Activated T-helper 1 cell treated with anti-CD3 and anti-CD28 coated beads, Interleukin-2, amount 50 U/mL, for 16 hours (primary cell): ENCODE measurements at places on chromosomes 1 and 21.

DNA sequence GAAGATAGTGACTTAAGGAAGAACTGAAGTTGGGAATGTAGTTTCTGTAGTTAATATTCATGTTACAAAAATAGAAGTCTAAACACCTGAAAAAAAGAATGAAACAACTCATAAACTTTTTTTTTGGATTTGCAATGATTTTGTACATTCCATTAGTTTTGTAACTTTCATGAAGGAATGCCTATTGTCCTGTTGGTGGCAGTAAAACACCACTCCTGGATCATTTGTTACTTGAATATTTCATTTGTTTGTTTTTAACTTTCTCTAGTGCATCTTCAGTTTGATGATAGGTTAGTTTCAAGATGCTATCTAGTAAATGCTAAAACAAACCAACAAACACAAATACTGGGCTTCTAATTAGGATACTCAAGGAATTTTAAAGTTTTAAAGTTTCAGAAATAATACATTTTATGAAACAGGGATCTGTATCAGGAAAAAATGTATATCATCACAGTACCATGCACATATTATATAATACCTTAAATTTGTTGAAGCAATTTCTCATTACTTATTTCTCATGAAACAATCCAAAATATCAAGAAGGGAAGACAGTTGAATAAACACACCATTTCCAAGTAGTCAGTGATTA is 229.7 kb upstream of the CACYBP start:
- no peak for DNase-seq

DNA sequence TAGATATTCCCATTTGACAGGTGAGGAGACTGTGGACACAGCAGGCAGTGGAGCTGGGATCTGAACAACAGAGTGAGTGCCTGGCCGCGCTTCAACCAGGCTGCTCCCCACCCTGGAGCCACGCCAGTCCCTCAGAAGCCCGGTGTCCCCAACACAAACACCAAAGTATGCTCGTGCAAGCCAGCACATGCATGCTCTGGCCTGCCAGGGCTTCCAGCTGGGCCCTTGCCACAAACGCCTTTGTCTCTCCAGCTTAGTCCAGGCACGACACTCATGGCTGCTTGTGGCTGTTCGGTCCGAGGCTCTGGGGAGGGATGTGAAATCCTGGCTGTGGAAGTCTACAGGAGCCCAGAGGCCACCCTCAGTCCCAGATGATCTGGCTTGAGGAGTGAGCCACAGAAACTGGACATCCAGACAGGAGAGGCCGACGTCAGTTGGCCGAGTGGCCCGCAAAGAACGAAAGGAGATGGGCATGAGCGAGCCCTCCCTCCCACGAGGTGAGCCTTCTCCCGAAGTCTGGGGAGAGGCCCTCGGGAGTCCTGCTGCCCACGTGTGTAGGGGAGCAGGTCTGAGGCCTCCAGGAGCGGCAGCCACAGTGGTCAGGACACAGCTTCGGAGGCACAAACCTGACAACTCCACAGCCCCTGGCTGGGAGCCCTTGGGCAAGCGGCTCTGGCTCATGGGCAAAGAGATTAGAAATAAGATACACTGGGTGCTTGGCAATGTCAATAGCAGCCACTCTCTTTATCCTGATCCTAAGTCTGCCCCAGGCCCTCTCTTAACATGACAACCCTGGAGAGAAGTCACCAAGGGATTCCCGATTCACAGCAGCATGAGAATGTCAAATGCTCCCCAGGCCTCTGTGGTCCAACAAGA is 117.1 kb upstream of the IFFO2 start:
- no peak for DNase-seq

GRCh38 chr21:30320215-30320614 is at the start of gene KRTAP26-1:
Gene KRTAP26-1 (minus strand): TSS chr21:30320315. CDS start chr21:30320035, 280 bp downstream.
- DNase-seq = no peak

DNA sequence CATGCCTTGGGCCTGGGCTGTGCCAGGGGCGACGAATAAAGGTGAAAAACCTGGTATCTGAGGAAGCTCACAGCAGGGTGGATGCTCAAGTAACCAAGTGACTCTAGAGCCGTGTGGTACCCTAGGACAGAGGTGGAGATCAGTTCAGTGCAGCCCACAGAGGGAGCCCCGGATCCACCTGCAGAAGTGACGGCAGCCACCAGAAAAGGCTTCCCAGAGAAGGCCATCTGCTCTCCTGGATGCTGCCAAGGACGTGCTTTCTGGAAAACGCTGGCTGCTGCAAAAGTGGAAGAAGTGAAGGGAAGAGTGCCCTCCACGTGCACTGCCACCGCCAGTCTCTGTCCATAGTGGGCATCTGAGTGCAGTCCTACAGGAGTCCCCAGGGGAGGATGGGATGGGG is 27.7 kb downstream of the TMCO4 start:
- no peak for DNase-seq

DNA sequence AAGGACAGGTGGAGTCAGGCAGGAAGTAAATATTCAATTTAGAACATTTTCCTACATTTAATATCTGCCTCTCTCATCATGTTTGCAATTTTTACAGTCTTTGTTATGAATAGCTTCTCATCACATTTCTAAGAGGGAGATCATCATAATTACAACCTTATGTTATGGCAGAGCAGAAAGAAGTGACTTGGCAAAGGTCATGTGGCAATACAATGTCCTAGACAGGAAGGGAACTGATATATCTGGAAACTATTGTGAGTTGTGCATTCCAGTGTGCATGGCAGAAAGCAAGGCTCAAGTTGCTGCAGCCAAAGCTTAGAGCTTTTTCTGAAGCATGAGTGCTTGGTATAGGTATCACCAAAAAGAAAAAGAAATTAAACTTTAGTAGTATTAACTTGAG is 43.8 kb upstream of the PRRX1 start:
- no peak for DNase-seq

DNA sequence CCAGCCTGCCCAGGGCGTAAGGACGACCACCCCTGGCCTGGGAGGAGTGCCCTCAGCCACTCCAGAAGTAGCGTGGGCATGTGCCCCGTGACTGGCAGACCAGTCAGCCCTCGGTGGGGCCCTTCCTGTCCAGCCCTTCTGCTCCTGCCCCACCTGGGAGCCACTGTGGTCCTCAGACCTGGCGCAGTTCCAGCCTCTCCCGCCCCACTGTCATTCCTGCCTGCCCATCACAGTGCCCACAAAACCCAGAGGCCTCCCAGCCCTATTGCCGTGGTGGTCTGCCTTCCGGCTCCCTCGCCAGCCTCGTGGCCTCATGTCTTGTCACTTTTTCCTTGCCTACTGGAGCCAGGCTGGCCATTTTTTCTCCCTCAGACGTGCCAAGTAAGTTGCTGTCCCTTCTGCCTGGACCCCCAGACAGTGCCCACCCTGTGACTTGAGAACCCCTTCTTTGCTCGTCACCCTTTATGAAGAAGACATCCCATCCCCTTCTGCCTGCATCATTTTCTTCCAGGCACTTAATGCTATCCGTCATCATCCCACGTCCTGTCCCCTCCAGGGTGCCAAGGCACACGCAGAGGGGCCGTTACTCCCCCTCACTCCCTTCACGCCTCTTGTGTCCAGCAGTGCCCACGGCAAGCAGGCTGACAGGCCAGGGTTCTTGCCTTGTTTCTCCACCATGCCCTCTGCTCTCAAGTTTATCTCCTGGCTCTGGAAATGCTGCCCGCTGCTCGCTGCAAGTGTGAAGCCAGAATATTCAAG is 122.6 kb downstream of the CAMTA1 start:
- DNase-seq = no peak

- no peak for DNase-seq
Measured at GRCh38 chr21:41739936-41740335, 26.9 kb downstream of the RIPK4 start.

DNA sequence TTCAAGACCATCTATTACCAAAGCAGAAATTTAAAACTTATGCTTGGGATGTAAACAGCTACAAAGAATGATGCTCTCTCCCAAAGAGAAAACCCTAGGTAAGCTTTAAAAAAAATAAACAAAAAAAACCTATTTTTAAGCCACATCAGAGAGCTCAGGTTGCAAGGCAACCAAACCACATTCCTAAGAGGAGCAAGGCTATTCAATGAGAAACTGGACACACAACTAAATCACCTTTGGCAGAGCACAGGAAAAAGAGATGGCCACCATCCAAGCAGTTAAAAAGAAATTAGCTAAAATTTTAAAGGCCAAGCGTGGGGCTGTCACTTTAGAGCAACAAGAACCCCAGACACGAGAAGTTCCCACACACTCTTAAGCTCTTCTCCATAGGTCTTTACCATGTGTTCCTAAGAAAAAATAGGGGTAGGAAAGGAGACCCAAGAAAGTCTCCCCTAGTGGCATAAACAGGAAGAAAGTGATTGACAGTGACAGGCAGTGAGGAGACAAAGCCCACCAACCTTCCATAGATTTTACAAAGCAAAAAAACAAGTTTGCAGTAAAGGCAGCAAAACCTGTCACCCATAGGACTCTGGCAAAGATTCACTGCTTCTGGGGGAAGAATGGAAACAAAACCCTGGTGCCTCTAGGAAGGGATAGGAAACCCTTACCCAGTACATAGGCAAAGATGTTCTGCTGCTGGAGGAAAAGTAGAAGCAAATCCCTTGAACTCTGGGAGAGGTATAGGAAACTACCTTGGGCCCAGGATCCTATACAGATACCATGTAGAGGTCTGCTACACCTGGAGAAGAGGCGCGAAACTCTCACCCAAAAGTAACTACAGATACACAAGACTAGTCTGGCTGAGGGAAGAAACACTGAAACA is 68.5 kb downstream of the FOXJ3 start:
- no peak for DNase-seq

DNA sequence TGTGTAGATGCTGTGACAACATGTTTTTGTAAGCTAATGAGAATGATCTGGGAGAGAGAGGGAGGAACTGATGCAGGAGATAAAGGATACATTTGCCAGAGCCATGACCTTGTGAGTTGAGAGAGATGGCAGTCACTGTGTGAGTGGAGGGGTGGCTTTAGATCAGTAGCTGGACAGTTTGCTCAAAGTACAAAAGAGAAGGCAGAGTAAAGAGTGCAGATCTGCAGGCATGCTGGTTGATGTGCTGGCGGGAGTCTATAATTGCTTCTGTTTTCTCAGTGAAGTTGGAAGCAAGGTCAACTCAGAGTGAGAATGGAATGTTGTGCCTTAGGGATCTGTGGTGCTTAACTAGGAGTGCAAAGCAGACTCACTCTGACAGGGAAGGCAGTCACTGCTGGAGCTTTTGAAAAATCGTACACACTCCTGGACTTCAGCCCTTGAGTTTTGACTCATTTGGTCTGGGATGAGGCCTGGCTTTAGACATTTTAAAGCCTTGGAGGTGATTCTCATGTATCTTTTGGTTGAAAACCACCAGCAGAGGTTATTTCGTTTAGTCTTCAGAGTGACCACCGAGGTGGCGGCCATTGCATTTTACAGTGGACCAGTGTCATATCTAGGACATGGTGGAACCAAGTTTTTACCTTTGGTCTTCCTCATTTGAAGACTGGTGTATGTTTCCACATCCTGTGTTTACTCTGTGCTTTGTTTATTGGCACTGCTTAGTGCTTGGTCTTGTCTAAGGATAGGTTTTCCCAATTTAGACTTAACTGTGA is 49.6 kb downstream of the MTR start:
- DNase-seq = no peak
